ENCODE measurements at places on chromosomes 7 and 10.

GRCh38 chr10:17808971-17809841 lies at the start of gene MRC1:
TSS of gene MRC1 (plus strand) at chr10:17809348. CDS start at chr10:17809466, 118 bp downstream.
- no peak for DNase-seq

GRCh38 chr7:50423860-50424259 lies 26.3 kb downstream of the FIGNL1 start:
- no peak for DNase-seq

DNA sequence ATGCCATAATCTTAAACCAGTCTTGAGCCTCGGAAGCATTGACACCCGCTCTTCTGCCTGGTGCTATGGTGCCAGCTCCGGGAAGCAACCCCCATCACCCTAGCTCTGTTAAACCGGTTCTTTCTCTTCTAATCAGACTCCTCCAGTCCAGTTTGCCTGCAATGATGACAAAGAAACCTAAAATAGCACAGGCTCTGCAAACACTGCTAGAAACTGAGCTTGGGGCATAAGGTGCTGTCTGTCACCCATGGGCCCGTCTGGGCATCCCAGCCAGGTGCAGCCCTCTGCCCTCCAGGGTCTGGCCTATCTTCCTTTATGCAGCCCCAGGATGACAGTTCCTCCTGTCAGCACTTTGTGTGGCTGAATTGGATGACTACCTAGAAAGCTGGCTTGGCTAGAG lies 14.2 kb upstream of the CAMK2G start:
- no peak for DNase-seq

- DNase-seq: no peak
Observed at GRCh38 chr10:48480397-48481374, 124.2 kb downstream of the ARHGAP22 start.

DNA sequence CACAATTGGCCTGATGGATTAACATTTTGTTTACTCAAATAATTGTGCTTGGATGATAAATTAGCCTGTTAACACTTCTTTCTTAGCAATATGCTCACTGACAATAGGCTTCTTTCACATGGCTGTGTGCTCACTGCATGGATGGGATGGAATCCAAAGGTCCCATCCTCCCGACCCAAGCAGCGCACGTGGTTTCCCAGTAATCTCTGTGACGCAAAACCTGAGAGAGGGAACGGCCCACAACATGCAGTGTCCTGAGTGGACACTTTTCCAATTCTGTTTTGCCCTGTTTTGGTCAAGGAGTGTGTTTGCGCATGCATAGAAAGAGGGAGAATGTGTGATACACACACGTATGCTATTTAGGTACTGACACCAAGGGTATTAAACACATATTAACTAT lies 42.1 kb upstream of the RASGEF1A start:
- DNase-seq: no peak

GRCh38 chr10:8054244-8054493 lies 319 bp upstream of the GATA3 start:
- DNase-seq: no peak

DNA sequence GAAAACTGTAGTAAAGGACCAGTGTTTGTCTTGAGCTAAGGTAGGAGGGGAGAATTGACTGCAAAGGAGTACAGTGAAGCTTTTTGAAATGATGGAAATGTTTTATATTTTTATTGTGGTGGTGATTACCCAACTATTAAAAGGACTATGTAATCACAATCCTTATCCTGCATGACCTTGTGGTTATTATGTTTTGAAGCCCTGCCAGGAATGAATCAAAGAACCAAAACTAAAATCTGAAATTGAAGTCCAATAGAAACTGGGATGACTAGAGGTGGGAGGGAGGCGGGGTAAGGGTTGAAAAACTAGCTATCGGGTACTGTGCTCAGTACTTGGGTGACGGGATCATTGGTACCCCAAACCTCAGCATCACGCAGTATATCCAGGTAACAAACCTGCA lies 8.2 kb downstream of the CCDC7 start:
- DNase-seq: no peak
